ENCODE measurements at places on chromosomes 5 and 9.

DNA sequence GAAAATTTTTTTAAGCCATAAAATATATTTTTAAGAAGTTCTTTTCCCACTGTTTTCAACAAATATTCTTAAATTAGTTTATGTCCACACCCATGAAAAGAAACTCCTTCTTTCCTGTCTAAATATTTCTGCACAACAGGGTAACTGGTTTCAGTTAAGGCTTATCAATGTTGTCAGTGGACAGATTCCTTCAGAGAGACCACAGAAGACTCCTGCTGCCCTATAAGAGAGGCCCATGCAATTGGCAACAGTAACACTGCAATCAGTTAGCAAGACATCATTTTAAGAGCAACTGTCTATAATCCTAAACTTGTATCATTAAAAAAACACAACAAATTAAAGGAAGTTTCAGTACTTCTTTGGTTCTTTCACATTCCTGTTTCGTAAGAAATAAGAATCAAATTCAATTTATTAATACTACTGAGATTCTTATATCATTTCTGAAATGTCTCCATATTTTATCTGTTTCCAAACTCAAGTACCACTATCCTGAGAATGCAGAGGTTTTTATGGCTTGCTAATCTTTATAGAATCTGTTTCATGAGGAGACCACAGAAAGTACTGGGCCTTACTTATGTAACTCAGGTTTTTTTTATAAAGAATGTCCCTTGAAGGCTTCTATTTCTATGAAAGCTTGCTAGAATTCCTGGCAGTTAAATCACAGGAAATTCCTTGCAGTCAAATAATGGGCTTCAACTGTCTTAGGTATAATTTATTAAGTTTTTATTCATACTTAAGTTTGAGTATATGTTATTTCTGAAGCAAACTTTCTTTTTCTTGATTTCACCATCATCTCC, 240.2 kb downstream of the RFX3 start:
- DNase-seq, result no peak

- no peak for DNase-seq
Measured at GRCh38 chr9:91341258-91341746, 20.4 kb downstream of the AUH start.

DNA sequence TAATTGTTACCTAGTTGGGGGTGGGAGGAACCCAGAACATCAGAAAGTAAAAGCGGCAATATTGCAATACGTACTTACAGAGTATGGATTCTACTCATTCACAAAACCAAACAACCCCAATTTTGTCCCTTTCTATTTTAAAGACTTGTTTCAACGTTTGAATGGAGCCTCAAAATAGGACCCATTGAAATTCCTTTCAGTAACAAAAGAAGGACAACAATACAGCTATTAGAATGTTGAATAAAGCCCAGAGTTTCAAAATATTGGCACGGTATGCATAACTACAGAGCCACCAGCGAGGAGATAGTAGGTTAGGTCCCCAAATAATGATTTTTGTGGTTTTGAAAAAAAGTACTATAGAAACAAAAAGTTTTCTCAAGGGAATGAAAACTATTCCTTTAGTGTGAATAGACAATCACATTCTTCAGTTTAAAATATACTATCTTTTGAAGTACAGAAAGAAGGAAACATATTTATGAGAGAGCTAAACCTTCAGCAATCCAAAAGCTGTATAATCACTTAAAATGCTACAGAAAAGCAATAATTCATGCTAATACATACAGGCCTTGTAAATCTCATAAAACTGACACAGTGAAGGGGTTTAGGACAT, 235.5 kb downstream of the RFX3 start:
- no peak for DNase-seq

DNA sequence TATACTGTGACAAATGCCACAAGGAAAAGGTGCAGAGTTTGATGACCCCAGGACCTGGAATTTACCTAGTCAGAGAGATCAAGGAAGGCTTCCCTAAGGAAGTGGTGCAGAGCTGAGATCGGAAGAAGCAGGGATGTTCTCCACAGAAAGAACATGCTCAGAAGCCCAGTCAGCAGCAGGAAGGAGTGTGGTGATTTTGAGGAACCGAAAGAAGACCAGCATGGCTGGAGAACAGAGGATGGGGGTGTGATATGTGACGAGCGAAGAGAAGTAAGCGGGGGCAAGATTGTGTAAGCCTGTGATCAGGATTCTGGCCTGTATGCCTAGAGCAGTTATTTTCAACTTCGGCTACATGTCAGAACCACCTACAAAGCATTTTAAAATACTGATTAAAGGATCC, 18.7 kb upstream of the PIK3R1 start:
- no peak for DNase-seq

- DNase-seq, result no peak
Measured at GRCh38 chr9:69357030-69357775, 32.2 kb downstream of the ENTREP1 start.

GRCh38 chr5:179526978-179527377, 23.4 kb upstream of the RUFY1 start:
- DNase-seq, result no peak

DNA sequence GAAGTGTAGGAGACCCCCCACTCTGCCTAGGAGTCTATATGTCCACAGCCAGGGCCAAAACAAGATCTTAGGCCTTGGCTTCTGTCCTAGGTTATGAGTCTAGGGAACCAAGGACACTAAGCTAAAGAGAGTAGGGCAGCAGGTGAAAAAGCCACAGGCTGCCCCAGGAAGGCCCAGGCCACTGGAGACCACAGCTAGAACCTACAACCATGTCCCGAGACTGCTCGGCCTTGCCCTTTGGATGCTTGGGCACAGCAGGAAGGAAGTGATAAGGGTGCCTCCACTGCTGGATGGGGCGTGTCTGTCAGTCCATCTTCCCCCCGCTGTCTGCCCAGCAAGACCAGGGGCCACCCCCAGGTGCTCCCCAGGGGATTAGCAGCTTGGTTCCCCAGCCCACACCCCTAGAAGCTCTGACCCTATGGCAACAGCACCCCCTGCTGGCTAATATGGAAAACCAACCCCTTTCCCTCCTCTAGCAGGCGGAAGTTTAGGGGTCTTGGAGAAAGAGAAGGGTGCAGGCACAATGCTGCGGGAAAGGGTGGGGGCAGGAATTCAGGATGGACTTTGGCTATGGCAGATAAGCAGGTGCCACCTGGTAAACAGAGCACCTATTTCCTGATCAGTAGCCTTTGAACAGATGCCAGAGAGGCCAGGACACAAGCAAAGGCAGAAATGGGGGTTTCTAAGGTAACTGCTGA, 10.5 kb upstream of the IRF1 start:
- peak; percentile 78 for DNase-seq

DNA sequence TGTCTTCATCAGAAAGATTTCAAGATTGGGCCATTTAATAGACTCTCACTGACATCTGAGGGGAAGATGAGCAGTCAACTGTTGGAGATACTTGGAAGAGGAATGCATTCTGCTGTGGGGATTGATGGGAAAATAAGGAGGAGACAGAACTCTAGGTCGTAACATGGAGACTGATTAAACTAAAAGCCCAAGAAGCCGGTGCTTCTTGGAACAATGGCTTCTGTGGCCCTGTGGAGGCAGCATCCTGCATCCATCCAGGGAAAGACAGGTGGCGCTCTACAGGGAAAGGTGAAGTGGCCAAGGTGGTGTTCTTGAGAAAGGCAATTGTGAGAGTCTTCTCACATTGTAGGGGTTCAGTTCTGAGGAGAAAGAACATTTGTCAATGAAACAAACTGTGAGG, 31.3 kb downstream of the ZFAND5 start:
- no peak for DNase-seq
